OCI-LY7 (cell line): ENCODE measurements at places on chromosomes 16 and 17.
A peak's percentile ranks its signal among the peaks of the same experiment; 100 is the strongest.

DNA sequence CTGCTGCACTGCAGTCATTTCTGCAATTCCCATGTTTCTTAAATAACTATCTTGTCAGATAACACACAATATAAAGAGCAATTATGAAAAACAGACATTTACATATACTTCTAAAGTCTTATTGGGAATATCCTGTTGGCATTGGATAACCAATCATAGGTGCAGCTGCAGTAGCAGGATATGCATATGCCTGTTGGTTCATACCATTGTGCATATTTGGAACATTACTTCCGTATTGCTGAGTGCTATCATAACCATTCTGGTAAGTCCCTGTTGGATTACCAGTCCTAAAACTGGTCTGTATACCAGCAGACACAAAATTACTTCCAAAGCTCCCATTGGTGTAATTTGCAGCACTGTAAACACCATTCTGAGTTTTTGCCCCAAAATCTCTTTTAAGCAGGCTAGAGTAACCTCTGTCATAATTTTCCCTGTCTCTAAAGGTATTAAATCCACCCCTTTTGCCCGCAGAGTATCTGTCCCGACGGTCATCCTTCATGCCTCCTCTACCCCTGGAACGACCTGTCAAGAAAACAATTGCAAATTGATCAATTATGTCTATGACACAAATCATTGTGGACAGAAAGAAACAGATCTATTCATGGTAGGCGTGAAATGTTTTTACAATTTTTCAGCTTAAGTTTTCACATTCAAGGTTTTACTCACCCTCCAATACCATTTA, 3.1 kb upstream of the POLG2 start:
- peak; percentile 31 for DNase-seq

GRCh38 chr16:23712976-23713375, at the start of gene ERN2:
ERN2 (minus strand) TSS chr16:23713222; CDS start chr16:23713187, 35 bp downstream.
- DNase-seq, result no peak

DNA sequence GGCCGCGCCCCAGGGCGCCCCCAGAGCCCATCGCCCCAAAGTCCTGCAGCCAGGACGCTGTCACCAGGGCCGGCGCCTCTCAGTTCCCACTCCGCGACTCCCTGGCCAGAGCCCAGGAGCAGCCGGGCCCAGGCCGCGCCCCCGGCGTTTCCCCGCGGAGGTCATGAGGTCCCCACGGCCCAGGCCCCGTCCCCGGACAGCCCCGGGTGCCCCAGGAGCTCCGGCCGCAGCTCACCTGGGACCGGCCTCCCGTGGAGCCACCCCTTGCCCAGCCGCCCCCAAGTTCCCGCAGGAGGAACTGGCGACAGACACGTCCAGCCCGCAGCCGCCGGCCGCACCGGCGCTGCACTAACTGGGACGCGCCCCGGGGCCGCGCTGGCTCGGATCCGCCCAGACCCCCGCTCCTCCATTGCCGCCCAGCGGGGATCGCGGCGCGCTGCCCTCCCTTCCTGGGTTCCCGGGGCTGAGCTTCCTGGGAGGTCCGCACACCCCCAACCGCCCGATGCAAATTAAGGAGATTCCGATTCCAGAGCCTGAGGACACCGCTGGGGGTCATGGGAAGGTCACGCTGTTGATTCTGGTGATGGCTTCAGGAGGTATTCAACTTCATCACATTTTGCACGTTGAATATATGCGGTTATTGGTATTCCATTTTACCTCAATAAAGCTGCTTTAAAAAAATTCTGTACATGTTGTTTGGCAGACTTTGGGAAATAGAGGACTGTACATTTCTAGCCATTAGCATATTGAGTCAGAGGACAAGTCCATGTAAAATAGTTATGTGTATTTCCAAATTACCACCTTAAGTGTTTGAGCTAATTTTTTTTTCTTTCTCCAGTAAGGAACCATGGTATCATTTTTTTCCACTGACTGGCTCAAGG, 9.9 kb downstream of the AHSP start:
- DNase-seq, result no peak

GRCh38 chr17:66677201-66677981, 157.5 kb upstream of the CACNG5 start:
- DNase-seq, result no peak

GRCh38 chr17:17725011-17725751, 43.9 kb downstream of the RAI1 start:
- no peak for DNase-seq
